Osteoblast (primary cell): ENCODE measurements at places on chromosomes 2 and 18. TPM values are rescaled to one million over a fixed set of nuclear protein-coding genes. Genes with fewer than 3 reads are reported as not detected.

The ZNF512 gene
- total RNA-seq = 21.4 and 21.8 TPM in 2 replicates

The NFU1 gene
- total RNA-seq = 34.0 and 36.2 TPM in 2 replicates

The LIMS4 gene
- total RNA-seq = 6.9 and 15.9 TPM in 2 replicates

DNA sequence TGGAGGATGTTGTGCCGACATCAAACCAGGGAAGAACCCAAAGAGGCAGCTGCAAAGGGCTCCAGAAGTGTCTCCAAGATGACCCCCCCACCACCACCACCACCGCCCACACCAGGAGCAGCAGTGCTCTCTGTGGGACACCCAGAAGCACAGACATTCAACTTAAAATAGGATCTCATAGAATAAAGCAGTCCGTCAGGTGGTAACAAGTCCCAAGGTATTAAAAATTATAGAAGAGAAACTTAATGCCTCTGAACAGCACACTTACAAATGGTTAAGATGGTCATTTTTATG lies 155.5 kb upstream of the ID2 start:
- no peak for DNase-seq

GRCh38 chr2:46369783-46370182 lies 72.6 kb downstream of the EPAS1 start:
- peak; percentile 65 for DNase-seq

DNA sequence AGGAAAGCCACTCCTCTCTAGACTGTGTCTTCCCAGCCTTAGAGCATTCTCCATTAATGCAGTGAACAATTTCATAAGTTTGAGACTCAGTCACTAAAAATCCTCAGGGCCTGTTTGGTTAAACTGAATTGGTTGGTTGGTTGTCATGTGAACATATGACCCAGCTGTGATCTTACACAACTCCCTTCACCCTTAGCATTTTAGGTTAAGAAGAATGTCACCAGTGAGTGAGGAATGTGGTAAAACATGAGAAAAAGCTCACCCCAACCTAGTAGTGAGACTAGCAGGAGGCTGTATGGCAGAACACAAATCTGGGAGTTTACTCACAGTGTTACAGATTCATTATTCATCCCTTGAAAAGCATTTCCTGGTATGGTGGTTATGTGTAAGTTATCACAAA lies 32.4 kb downstream of the LHCGR start:
- peak; percentile 83 for DNase-seq

The CYS1 gene
- 0.36 and 1.5 TPM in 2 replicates for total RNA-seq

The CD8A gene
- total RNA-seq = not detected in 2 replicates

- no peak for DNase-seq
These were observed 61.7 kb downstream of the TCF7L1 start for GRCh38 chr2:85194780-85195480.

GRCh38 chr2:169225906-169226305 lies 136.4 kb downstream of the LRP2 start:
- DNase-seq = no peak

The IL18RAP gene
- total RNA-seq = not detected in 2 replicates

GRCh38 chr2:236943841-236944513 lies 141.7 kb upstream of the COPS8 start:
- DNase-seq = no peak

- no peak for DNase-seq
These were observed 392.7 kb upstream of the SLC8A1 start for GRCh38 chr2:40844353-40845277.

- DNase-seq = no peak
These were observed 42.4 kb upstream of the PPM1B start for GRCh38 chr2:44126106-44126797.

DNA sequence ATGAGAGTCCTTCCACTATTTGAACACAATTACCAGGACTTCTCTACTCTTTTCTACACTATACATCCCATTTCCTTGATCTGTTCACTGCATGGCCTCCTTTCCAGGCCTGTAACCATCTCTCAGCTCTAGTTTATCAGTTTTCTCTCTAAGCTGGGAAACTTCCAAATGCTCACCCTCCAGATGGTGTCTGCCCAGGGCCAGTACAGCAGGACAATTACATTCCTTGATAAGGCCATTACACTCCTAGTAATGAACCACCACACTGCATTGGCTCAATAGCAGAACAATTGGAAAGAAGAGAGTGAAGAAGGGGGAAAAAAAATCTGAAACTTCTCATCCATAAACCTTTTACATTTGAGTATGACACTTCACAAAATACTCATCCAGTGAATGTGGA lies 359.1 kb downstream of the ALK start:
- no peak for DNase-seq

The OTOS gene
- total RNA-seq = not detected in 2 replicates

The SLC4A3 gene
- 2.5 and 3.8 TPM in 2 replicates for total RNA-seq

- no peak for DNase-seq
These were observed 144.2 kb downstream of the SETBP1 start for GRCh38 chr18:44824884-44825283.

GRCh38 chr2:240387669-240388358 lies 47.6 kb upstream of the GPC1 start:
- peak; percentile 99 for DNase-seq

The UCN gene
- 0.36 and 1.2 TPM in 2 replicates for total RNA-seq

GRCh38 chr2:189581354-189582139 lies 961 bp upstream of the SLC40A1 start:
- DNase-seq = peak; percentile 56

The EFHD1 gene
- 2.4 and 3.6 TPM in 2 replicates for total RNA-seq

GRCh38 chr2:112996635-112997034 lies 8.6 kb upstream of the IL36A start:
- no peak for DNase-seq

DNA sequence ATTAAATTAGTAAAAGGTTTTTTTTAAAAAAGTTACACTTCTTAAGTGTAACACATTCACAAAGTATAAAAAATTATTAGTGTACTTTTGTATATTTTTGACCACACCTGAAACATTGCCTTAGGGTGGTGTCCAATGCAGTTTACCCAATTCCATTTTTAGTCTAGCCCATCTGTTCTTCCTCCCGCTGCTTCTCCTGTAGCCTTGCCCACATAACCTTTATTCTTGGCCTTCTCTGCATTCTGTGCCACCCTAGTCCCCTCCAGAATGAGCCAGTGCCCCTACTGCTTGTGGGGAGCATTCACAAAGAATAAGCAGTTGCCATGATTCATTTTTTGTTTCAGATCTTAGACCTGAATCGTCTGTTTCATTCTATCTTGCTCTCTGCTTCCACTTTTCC lies 78.4 kb upstream of the MYT1L start:
- DNase-seq = no peak

The MLPH gene
- 25.7 and 32.1 TPM in 2 replicates for total RNA-seq

- DNase-seq = no peak
These were observed 38.8 kb upstream of the DNER start for GRCh38 chr2:229752970-229753729.

DNA sequence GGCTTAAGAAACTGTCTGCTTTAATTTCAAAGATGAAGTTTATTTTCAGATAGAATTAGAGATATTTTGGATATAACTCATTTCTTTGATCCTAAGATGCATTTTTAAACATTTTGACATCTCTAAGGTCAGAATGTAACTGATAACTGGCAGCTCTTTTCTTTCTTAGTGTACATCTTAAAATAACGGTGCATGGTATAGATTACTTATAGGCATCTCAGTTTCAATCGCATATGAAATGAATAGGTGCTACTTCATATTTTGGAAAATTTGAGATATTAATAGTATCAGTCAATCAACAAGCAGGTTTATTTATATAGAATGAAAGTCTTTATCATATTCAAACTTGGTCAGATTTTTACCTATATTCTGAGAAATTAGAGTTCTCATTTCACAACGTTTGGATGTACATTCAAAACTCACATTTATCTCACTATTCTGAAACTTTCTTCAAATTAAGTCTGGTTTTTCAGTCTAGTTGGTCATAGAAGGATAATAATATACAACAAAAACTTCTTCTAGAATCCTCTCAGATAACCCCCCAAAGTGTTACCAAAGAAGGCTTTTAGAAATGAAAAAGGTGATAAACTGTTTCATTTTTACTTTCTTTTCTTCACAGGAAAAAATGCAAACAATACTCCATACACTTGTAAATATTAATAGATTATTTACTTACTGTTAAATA lies 122.8 kb upstream of the WDSUB1 start:
- peak; percentile 23 for DNase-seq

The FAM136A gene
- 21.7 and 31.5 TPM in 2 replicates for total RNA-seq

DNA sequence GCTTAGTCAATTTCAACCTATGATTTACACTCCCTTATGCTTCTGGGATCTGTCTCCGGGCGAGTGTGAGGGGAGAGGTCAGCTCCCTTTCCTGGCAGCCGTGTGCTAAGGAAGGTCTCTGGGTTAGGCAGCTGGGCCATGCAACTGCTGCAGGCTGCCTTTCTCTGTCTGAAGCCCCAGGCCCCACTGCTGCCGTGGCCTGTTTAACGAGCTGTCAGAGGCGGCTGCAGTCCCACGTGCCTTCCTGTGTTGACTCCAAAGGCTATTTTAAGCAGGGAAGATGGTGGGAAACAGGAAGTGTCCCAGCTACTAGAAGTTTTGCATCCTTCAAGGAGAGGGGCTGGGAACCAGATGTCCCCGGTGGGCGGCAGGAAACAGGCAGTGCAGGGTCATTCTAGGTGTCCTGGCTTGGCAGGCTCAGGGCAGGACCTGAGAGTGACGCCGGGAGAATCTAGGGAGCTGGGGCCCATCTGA lies 186.4 kb downstream of the TNS1 start:
- peak; percentile 81 for DNase-seq

DNA sequence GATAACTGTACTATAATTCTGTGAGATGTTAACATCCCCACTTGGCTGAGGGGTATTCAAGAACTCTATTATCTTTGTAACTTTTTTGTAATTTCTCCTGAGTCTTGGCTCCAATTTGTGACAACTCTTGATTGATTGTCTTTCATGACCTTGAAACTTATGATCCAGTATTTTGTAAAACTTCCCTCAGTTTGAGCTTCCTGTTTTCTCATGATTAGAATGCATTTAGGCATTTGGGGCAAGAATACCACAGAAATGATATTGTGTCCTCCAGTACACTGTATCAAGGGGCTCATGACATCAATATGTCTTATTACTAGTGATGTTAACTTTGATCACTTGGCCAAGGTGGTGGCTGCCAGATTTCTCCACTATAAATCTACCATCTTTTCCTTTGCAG lies 37.4 kb downstream of the PNO1 start:
- no peak for DNase-seq

The IL1RL1 gene
- total RNA-seq = under 0.01 and 0.29 TPM in 2 replicates

DNA sequence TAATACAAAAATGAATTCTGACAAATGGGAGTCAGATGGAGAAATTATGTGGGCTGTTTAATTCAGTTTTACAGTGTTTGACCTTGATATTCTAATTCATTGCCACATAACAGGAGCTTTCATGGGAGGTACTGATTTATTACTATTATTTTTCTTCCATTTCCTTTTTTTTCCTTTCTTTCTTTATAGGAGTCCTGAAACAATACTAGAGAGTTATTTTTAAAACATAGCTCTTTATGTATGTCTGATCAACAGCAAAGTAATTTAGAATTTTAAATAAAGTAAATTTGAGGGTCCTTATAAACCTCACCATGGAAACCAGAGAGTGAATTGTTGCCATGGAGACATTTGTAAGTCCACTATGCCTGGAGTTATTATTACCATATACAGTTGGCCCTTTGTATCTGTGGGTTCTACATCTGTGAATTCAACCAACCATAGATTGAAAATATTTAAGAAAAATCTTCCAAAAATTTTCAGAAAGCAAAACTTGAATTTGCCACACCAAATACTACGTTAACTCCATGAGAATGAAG lies 40.9 kb upstream of the PPP4R1 start:
- no peak for DNase-seq

The CRYGD gene
- total RNA-seq = not detected in 2 replicates
